CD8-positive, alpha-beta T cell (primary cell): ENCODE measurements at places on chromosomes 7 and 10.

- DNase-seq, result no peak
These were observed at the start of gene GIMAP2 for GRCh38 chr7:150685219-150686029. TSS of gene GIMAP2 (plus strand) at chr7:150685706. CDS start at chr7:150687060, 1,354 bp downstream.

GRCh38 chr10:11145495-11145855, 127.8 kb downstream of the CELF2 start:
- DNase-seq, result peak; percentile 66

DNA sequence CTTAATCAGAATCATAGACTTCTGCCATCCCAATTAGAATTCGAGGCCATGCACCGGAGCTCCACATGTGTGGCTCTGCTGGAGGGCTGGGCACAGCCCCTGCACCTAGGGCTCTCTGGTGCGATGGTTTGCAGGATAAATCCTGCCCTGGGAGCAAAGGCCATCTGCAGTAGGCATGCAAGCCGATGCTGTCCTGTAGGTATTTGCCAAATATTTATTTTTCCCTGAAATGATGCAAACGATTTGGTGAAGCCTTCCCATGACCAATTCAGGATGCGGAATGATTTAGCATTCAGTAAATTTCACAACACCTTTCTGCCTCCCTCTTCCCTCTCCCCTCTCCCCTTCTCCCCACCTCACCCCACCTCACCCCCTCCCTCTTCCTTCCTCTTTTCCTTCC, 170.6 kb downstream of the EBF3 start:
- DNase-seq, result no peak

GRCh38 chr7:25656581-25657026, 428.3 kb upstream of the NPVF start:
- no peak for DNase-seq
